ENCODE measurements at places on chromosomes 4 and X.

DNA sequence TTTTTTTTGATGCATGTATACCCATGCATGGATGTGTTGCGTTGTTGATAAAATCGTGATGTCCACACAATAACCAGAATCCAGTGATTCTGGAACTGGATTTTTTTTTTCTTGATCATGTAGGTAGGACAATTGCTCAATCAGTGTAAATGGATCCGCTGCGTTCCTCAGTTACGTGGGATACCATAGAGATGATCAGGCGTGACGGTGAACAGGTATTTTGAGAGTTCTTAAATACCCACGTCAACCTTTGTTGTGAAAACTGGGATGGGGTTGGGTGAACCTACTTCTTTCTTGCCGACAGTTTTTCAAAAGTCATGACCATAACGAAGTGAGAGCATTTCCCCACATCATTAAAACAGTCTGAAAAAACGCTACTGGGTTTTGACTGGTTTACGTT, 913 bp upstream of the SMIM10L2A start:
- no peak for DNase-seq

DNA sequence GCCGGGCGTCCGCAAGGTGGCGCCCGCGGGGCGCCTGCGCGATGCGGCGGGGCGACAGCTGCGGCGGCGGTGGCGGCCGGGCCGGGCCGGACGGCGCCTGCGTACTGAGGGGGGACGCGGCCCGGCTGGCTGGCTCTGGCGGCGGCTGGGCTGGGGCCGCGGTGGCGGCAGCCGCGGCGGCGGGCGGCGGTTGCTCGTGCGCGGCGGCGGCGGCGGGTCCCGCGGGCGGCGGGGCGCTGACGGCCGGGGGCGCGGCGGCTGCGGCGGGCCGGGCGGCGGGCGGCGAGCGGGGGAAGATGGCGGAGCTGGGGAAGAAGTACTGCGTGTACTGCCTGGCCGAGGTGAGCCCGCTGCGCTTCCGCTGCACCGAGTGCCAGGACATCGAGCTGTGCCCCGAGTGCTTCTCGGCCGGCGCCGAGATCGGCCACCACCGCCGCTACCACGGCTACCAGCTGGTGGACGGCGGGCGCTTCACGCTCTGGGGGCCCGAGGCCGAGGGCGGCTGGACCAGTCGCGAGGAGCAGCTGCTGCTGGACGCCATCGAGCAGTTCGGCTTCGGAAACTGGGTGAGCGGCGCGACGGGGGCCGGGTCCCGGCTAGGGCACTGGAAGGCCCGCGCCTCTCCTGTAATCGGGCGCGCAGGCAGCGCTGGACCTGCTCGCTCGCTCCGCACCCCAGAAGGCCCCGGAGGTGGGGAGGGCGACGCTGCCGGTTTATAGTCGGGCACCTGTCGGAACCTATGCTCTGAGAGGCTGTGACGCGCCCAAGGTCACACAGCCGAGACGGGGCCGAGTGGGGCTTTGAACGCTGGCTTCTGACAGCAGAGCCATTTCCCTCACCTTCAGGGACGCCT, at the start of gene TADA2B:
Gene TADA2B, plus strand, starts transcription at position 89 of the 853 bp plus-strand sequence. Its CDS starts 208 bp downstream, at position 297.
- peak; percentile 67 for DNase-seq

- DNase-seq, result no peak
Observed at GRCh38 chrX:72050011-72050410, 81.7 kb downstream of the RTL5 start.

DNA sequence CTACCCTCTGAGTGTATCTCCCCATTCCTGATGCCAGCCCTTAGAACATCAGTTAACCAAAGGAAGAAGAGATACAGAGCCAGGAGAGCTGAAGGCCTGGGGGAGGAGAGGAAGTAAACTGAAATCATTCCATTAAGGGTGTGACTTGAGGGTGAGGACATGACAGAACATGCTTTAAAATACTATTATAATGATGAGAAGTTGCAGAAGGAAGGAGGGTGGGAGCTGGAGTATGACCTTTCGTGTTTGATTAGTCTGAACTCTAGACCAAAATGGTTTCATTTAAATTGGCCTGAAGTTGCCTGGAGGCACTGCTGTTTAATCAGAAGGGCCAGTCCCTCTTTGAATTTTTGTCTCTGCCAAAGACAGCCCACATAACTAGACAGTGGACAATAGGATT, 11.4 kb downstream of the INTS6L start:
- DNase-seq, result no peak

DNA sequence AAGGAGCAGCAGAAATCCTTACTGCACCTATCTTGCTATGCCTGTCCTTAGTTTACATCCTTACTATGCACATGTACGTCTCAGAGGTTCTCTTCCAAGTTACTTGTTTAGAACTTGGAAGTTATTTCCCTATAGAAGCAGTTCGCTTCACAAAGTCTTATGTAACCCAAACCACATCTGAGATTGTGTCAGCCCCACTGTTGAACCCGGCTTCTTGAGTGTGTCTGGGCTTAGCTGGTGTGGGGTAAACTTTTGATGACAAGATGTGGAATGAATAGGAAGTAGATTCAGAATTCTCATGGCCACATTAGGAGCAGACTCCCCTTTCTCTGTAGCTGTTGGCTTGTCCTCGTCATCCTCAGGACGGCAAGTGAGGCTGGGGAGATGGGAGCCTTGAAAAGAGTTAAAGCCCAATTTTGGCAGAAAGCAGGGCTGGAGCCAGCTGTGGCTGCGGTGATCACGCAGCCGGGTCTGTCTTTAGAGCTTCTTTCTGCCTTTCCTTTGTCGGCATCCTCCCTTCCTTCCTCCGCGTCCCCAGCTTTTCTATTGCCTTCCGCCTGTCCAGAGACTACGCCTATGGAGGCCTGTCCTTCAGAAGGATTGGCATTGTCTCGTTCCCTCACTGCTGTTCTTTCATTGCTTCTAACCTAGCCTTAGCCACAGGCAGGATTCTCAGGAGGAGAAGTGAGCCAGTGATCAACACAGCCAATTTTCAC, 23.0 kb upstream of the LIMCH1 start:
- no peak for DNase-seq

- DNase-seq, result no peak
Observed at GRCh38 chr4:61200187-61200915, at the start of gene ADGRL3. ADGRL3 (plus strand) TSS chr4:61200326.

DNA sequence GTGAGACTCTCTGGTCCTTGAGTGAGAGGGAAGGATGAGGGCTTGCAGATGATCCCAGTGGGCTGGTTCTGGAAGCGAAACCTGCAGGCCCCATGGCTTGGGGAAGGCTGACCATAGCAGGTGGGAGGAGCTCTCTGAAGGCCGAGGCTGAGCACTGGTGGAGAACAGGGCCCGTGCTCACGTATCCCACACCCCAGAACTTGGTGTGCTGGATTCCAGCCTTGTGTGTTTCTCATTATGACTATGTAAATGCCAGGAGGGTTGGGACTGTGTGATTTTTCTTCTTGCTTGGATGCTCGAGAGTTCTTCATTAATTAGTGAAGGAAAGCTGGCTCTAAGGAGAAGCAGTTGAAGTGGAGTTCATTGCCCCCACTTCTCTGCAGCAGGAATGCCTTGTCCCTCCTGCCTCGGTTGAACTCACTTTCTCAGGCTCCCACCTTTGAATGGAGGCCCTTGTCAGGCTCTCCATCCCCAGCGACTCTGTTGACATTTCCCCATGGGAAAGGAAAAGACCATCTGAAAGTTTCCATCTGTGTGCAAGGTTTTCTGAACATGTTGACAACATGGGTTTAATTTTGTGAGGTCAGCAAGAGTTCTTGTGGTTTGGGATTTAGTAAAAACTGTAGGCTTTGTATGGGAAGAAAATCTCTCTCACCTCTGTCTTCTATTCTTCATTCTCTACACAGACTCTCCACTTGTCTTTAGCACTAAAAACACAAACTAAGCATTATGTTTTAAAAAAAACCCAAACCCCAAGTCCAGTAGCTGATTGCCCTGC, 57.7 kb downstream of the TBL1X start:
- no peak for DNase-seq

- DNase-seq, result no peak
Observed at GRCh38 chr4:15989424-15989823, 26.4 kb upstream of the FGFBP2 start.

GRCh38 chr4:70714079-70714887, 7.5 kb upstream of the RUFY3 start:
- no peak for DNase-seq

DNA sequence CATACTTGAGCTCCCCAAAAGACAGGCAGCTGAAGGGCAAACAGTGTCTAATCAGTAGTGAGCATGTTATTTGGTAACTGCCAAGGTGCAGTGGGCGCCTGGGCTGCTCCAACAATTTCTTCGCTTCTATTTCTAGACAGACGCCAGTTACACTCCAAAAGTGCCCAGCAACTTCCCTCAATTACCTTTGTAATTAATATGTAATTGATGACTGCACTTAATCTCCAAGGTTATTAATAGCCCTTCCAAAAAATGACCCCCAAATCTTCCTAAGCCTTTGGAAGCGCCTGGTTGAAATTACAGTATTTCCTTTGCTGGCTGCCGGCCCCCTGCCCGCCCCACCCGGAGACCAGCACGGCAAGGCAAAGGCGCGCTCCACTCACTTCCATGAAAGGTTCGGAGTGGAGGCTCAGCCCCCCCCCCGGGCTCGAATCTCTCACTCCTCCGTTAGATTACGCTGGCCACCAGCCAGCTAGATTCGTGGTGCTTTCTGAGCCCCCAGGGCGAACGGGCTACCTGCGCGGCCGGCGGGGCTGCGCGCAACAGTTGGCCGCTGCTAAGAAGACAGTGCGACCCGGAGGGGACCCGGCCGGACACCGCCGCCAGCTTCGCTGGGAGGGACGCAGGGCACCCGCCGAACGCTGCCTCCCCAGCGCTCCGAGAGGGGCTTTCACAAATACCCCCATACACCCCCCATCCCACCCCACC, 1.9 kb downstream of the GPC4 start:
- no peak for DNase-seq

GRCh38 chr4:8575457-8575856, 4.7 kb upstream of the GPR78 start:
- DNase-seq, result no peak

DNA sequence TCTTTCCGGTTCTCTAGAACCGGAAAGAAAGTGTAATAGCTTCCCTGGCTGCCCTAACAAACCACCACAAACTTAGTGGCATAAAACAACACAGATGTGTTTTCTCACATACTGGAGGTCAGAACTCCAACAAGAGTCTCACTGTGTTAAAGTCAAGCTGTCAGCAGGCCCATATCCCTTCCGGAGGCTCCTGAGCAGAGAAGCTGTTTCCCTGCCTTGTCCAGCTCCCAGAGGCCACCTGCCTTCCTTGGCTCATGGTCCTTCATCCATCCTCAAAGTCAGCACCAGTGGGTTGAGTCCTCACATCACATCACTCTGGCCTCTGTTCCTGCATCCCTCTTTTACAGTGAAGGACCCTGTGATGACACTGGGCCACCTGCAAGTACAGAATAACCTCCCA, 49.8 kb upstream of the HMX1 start:
- no peak for DNase-seq

All from CD4-positive, alpha-beta T cell treated with Interleukin-15 for 1 hour (primary cell).